ENCODE measurements at places on chromosomes 12 and 14.

DNA sequence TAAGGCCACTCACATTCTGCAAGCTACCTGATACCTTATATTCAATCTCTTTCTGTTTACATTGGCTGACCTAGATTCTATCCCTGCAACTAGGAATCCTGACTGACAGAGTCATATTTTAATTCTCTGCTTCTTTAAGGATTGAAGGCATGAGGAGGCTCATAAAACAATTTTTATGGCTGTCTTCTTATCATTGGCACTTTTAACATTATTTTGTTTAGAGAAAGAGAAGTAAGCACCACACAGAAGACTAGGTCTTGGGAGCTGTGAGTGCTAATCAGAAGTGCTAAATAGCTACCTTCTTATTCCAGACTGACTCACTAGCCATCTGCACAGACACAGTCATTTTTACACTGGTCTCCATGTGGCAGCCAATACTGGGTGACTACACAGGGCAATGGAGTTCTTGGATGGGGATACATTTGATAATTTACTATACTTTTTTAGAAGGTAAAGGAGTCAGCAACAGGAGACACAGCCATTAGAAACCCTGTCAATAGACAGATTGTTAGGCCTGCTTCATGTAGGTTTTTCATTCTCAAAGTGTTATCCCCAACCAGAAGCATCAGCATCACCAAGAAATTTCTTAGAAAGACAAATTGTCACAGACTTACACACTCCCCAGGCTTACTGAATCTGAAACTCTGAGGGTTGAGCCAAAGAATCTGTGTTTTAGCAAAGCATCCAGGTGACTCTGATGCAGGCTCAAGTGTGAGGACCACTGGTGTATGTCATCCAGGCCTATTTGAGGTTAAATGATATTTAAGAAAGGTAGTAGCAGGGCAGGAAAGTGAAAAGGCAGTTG is 214.1 kb downstream of the DUSP6 start:
- DNase-seq, result no peak

DNA sequence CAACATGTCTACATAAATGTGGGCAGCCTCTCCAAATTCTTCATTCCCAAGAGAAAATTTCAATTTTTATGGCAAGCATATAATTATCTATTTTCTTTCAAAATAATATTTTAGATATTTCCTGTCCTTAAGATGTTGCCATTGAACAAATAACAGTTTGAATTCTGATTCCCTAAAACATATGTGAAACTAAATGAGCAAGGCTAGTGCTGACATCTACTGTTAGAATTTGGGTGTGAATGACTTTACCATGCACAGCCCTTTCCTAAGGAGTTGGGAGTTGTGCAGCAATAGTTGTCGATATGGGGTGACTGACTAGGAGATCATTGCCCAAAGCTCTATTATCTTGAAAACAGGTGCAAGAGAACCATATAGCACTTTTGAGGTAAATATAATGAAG is 108.2 kb upstream of the SLC38A4 start:
- peak; percentile 27 for DNase-seq

DNA sequence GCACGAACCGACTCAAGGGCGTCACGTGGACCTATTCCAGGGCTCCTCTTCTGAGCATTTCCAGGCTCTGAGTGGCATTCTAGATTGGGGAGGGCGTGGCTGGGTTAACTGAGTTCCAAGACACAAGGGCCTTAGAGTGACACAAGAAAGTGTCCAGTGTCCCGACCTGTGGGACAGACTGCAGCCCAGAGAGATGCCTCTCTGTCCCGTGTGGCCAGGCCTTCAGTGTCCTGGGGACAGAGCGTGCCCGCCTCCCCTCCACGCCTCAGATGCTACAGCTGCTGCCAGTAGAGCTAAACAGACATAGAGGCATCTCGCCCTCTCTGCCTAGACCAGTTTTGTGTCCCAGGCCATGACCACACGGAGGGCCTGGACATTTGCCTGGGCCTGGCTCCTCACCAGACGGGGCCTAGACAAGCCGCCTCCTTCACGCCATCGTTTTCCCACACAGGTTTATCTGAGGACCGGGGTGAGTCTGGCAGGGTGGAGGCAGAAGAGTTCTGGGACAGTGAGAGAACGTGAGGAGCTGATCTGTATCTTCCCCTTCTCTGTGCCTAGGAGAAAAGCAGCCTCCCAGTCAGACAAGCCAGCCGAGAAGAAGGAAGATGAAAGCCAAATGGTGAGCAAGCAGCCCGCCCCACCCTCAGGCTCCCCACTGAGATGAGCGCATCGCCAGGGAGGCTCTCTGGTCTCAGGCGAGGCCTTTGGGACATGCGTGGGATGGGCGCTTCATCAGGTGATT is 27.1 kb downstream of the DEGS2 start:
- DNase-seq, result no peak

DNA sequence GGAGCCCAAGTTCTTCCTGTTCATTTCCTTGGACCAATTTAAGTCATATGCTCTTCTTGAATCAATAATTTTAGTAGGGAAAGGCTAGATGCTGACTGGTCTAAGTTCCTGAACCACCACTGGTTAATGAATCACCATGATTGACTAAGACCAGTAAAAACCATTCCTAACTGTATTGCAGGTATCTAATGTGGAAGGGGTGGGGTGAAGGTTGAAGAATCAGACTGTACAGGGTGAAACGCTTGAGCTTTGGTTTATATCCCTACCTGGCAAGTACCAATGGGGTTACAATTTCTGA is 100.1 kb downstream of the DYRK2 start:
- no peak for DNase-seq

GRCh38 chr14:56649382-56649781 is 69.8 kb downstream of the TMEM260 start:
- DNase-seq, result no peak

DNA sequence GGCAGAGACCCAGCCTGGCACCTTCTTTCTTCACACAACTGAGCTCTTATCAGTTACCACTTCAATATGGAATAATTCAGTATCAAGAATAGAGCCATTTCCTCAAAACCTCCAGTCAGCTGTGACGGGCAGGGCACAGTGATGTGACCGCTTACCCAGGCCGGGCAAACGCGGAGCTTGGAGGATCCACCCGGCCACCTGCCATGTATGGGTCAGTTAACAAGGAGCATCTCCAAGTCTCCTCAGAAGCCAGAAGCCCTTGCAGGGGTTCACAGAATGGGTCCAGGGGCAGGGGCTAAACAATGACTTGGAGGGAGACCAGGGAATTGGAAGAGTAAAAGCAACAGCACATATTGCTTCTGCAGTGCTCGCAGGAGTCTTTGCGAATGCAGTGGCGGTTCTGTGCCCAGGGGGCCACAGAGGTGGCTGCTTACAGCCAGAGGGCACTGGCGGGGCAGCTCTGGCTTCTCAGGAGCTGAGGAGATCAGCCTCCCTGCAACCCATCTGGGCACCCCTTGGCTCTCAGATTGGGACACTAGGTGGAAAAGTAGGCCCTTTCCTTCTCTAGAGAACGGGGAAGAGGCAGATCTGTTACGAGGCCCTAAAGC is 162.3 kb downstream of the CALM1 start:
- no peak for DNase-seq

- no peak for DNase-seq
These were observed 170.6 kb upstream of the MDGA2 start for GRCh38 chr14:47846008-47846407.

DNA sequence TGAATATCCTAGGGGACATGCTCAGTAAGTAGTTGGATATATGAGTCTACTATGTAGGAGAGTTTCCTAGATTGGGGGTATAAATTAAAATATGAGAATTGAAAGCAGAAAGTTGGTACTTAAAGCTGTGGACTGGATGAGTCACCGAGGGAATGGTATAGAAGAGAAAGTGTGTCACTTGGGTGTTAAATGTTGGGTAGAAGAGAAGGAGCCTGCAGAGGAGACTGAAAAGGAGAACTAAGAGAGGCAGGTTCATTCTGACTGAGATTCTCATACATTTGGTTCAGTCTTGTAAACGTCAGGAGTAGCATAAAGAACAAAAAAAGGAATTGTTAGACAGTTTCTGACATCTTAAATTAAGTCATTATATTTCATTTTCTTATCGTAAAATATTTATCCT is 19.9 kb downstream of the LRRC9 start:
- no peak for DNase-seq

DNA sequence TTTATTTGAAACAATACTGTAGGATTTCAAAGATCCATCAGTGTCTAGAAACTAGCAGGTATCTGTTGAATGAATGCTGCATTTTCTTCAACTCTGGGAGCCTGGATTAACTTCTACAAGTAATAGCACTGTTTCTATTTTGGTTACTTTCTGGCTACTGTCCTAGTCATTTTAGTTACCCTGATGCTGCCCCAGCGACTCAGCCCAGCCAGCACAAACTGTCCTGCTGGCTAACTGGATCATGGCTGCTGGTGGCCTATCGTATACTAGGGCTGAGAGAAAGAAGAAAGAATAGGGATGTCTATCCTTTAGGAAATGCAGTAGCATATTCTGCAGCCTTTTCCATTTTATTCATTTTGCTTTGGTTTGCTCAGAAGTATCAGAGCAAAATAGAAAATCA is 53.9 kb downstream of the NTN4 start:
- DNase-seq, result no peak

- no peak for DNase-seq
These were observed 32.8 kb downstream of the TBC1D15 start for GRCh38 chr12:71872401-71872800.

DNA sequence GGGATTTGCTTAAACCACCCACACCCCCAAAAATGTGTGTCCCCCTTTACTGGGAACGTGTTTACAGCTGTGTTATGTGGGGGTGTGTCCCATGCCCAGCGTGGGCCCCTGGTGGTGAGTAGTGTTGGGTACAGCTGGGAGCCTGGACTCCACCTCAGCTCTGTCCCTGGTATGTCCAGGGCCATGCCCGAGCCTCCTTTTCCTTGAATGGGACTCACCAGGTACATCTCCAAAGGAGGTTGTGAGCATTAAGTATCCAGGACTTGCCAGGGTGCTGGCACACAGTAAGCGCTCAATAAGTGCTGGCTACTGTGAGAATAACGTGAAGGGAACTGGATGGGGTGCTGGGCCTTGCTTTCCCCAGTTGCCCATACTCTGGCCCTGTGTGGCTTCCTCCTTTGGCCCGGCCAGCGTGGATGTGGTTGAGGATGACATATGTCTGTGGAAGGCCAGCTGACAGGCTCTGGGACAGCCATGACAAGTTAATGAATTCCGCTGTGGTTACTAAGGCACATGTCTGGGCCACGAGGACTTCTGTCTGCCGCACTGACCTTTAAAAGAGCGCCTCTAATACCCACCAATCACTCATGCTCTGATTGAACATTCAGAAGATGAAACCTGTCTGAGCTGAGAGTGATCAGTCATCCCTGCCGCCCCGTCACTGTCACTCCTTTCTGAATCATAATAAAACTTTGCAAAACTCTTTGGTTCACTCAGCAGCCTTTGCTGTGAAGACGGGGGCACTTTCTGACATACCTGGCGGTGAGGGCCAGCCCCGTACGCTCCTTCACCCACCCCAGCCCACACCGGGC is 74.7 kb downstream of the DIO3 start:
- DNase-seq, result no peak

DNA sequence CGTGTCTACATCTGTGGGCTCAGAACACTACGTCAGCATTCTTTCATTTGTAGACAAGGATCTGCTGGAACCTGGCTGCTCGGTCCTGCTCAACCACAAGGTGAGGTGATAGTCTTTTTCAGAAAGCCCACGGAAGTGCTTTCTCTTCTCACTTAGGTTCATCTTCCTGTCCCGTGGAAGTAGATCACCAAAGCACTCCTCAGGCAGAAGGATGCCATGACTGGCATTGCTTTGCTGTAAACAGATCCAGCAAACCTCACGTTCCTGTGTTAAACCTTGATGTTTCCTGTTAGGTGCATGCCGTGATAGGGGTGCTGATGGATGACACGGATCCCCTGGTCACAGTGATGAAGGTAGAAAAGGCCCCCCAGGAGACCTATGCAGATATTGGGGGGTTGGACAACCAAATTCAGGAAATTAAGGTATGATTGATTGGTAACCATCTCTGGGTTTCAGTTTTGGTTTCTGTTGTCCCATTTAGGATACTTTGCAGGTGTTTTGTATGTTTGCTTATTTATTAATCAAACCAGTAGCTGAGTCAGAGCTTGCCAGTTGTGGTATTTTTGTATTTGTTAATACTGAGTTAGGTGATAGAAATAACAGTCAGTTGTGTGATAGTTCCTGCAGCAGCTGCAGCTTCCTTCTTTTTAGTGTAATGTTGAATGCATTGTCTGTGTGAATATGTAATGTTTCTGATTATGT is 7.5 kb downstream of the PSMC1 start:
- DNase-seq, result no peak

DNA sequence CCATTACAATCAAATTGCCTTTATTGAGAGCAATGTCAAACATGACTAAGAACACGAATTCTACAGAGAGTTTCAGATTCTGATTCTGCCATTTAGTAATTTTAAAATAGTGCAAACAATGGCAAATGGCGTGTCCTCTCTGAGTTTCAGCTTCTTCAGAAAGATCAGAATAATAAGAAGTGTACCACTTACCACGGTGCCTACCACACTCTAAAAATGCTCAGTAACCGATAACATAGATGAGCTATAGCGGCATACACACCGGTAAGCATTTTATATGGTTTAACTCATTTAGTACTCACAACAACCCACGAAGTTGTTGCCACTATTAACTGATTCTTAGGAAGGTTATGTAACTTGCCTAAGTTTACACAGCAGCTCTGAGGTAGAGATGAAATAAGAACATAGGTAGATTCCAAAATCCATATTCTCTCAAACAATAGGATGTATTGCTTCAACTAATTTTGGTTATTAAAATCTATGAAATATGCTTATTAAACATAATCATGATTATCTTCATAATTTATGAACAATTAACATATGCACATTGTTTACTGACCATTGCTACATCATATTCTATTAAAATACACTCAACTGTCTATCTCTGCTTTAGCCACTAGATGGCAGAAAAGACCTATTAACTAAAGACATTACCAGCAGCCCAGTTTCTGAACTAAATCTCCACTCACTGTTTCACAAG is 38.3 kb downstream of the SLC6A15 start:
- peak; percentile 76 for DNase-seq

- DNase-seq, result no peak
These were observed 527 bp downstream of the CAMKK2 start for GRCh38 chr12:121295746-121296617.

DNA sequence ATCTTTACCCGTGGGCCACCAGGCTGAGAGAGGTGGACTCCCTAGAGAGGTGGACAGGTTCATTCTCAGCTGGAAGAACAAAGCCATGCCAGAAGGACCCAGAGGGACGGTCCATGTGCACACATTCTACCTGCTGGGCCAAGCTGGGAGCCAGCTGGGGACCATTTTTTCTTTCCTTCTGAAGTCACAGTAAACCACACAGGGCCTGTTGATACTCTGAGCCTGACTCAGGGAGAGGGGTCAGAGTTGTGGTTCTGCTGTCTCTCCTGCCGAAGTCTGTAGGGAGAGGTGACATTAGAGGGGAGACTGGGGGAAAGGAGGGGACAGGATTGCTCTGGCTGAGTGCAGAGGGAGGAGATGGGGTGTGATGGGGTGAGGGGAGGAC is 148.6 kb downstream of the TSPAN9 start:
- no peak for DNase-seq

DNA sequence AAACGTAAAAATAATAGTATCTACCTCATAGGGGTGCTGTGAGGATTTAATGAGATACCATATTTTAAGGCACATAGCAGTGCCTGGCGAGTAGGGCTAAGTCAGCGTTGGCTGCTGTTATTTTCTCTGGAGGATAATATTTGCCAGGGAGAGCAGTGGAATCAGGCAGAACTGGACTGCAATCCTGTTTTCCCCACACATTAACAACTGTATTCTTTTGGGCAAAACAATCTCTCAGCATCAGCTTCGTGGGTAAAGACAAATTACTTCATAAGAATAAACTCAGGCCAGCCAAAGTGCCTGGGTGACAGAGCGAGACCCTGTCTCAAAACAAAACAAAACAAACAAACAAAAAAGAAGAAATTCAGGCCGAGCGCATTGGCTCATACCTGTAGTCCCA is 29.7 kb upstream of the ATP2A2 start:
- DNase-seq, result no peak

GRCh38 chr12:100356644-100357223 is at the start of gene SLC17A8:
Gene SLC17A8, plus strand, starts transcription at chr12:100357074. Its CDS starts 318 bp downstream, at chr12:100357392.
- peak; percentile 1 for DNase-seq
